ENCODE measurements at places on chromosomes 16 and 17.

DNA sequence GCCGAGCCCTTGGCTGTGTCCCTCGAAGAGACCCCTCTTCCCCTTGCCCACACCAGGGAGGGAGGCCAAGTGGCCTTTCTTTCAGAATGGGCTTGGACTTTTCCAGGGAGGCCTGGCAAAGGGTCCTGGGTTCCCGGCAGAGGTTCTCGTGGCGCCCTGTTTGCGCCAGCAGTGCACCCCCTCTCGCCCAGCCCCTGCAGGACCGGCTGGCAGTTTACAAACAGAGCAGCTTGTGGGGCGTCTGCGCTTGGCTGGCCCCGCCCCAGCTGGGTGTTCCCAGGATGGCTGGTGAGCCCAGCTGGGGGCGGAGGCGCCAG lies 137.8 kb upstream of the CIBAR2 start:
- DNase-seq = no peak

GRCh38 chr17:5941258-5941657 lies 128.9 kb upstream of the WSCD1 start:
- DNase-seq = no peak

- no peak for DNase-seq
These were observed 110.2 kb downstream of the CA10 start for GRCh38 chr17:52048137-52048898.

DNA sequence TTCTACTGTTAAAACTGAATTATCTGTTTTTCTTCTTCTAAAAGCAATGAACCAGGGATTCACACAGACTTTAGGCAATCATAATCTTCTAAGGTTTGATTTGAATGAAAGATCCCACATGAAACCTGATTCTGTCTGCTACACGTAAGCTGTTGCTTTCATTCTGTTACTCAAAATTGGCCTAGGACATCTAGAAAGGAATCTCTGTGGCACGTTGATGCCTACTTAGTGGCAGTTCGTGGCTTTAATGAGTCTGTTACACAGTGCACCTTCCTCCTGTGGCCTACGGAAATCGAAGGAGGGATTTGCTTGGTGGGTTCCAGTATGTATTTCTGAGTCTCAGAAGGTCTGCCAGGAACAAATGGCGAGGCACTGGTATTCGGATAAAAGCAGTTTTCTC lies 489.4 kb upstream of the HSBP1 start:
- DNase-seq = no peak

DNA sequence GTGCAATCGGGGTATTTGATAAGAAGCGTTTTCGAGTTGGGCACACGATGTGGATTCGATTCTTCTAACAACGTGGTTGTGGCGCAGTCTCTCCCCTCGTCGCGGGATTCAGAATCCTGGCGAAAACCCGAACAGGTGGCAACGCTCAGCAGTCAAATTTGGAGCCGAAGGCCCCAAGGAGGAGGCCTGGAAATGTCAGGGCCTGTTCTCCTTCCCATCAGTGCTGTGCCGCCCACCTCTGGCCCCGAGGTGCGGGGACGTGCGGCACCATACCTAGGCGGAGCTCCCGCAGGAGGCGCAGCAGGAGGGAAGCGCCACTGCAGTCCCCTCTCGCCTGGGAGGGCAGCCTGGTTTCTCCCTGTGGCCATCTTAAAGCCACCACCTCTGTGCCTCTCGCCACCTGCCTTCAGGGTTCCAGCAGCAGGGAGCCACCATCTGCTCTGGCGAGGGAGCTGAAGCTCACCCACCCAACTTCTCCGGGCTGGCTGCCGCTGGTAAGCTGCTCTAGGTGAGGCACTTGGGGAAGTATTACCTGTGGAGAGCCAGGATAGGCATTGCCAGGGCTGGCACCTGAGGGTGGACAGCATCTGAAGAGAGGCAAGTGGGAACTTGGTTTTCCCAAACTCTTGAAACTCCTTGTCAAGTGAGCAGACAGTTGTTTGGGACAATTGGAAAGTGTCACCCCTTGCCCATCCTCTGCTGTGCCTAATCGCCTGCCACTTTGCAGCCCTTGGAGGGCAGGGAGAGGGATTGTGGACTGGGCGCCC lies 2.6 kb upstream of the AATF start:
- DNase-seq = no peak

DNA sequence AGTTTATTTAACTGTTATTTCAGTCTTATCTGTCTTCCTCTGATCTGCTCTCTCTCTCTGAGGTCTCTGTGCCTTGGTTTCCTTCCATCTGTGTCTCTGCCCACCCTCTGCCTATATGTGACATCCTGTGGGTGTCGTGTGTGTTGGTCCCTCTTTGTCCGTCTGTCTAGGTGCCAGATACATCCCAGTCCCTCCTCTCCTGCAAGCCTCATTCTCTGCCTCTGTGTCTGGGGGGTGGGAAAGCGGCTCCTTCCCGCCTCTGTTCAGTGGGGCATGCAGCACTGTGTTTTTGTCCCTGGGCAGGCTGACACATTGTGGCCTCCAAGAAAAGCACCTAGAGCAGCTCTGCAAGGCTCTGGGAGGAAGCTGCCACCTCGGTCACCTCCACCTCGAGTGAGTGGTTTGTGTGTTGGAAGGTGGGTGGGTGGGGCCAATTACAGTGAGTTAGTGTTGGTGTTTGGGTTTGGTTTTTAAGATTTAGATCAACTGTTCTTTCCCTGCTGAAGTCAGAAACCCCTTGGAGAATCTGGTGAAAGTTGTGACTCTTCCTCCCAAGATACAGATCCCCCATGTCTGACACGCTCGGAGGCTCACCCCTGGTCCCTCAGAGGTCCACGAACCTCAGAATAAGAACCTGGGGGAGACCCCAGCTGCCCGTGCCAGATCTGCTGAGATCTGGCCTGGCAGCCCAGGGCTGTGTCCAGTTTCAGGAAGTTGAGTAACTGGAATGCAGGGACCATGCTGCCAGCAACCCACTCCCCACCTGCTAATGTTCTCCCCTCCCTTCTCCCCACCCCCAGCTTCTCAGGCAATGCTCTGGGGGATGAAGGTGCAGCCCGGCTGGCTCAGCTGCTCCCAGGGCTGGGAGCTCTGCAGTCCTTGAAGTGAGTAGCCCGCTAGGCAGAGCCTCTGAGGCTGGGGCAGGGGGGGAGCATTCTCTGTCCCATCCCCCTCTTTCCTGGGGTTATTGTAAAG lies 50.9 kb upstream of the CPNE2 start:
- DNase-seq = no peak

- no peak for DNase-seq
These were observed 363.5 kb downstream of the CPPED1 start for GRCh38 chr16:12440228-12440530.

DNA sequence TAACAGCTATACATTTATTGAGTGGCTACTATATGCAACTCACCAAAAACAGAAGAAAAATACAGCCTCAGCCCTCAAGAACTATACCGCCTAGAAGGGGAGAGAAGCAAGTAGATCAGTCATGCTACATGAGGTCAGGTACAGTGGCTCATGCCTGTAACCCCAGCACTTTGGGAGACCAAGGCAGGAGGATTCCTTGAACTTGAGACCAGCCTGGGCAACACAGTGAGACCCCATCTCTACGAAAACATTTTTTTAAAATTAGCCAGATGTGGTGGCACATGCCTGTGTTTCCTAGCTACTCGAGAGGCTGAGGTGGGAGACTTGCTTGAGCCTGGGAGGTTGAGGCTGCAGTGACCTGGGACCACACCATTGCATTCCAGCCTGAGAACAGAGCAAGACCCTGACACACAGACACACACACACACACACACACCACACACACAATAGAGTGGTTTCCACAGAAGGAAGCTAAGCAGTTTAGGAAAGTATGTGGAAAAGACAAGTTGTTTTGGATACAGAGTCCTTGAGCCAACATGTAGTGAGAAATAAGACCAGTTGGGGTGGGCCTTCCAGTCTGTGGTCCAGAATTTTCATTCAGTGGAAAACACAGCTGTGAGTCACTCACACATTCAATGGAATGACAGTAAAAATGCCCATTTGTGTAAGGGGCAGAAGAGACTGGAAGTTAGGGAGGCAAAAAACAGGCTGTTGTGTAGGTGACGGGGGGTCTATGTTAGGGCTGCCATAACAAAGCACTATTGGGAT lies 10.7 kb upstream of the SNTB2 start:
- DNase-seq = no peak

DNA sequence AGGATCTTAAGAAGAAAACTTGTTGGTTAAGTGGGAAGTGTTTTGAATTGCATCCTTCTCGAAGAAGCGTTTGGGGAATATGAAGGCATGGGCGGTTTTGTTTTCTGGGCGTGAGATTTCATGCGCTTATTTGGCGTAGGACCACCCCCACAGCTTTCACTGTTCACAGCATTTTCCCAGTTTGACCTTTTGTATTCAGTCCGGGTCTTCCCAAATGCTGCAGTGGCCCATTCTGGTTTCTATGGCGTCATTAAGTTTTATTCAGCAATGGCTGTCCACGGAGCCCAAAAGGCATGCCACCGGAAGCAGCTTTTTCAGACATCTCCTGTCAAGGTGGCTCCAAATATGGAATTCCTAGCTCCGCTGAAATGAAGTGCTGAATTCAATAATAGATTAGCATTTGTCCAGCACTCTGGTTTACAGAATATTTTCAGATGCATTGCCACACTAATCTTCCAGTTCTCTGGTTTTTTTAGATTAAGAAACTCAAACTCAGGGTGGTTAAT lies 90.6 kb upstream of the FBXO47 start:
- no peak for DNase-seq

DNA sequence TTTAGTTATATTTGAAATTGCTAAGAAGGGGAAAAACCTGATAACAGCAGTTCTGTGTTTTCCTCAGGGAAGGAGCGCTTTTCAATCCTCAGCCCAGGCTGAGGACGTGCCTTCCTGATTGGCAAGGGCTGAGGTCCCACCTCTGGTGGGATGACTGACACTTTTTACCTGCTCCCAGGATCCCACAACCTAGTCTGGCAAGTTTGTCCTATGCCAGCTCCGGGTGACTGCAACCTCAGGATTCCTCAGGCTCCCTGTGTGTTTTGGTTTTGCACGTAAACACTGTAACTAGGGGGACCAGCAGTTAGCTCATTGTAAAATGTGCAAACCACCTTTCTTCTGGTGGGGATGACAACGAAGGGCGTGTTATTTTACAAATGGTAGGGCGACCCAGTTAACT lies 7.5 kb downstream of the MARCHF10 start:
- peak; percentile 18 for DNase-seq

GRCh38 chr17:6927290-6928126 lies 68.3 kb upstream of the ALOX12 start:
- no peak for DNase-seq

- no peak for DNase-seq
These were observed 31.0 kb downstream of the MBTPS1 start for GRCh38 chr16:84085773-84086172.

DNA sequence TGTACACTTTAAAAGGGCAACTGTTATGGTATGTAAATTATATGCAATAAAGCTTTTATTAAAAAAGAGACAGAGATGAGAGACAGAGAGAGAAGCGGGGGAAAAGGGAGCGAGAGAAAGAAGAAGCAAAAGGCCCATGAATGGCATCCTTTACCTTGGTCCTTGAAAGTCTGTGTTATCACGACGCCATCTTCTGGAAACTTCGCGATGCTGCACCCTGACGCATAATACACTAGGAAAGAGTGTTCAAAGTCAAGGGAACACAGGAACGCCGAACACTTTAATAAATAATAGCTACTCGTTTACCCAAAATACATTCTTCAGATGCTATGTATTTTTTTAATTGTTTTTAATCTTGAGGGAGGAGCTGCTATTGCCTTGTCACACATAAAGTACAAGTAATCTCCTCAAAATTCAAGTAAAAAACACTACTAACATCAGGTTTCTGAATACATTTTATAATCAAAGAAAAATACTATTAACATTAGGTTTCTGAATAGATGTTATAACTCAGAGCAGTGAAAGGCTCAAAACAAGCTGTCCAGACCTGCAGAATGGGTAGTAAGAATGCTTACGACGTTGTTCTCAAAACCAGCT lies 23.0 kb upstream of the SLC38A8 start:
- DNase-seq = peak; percentile 43

All from kidney glomerular epithelial cell (primary cell).